ENCODE measurements at places on chromosomes 3 and 15.

DNA sequence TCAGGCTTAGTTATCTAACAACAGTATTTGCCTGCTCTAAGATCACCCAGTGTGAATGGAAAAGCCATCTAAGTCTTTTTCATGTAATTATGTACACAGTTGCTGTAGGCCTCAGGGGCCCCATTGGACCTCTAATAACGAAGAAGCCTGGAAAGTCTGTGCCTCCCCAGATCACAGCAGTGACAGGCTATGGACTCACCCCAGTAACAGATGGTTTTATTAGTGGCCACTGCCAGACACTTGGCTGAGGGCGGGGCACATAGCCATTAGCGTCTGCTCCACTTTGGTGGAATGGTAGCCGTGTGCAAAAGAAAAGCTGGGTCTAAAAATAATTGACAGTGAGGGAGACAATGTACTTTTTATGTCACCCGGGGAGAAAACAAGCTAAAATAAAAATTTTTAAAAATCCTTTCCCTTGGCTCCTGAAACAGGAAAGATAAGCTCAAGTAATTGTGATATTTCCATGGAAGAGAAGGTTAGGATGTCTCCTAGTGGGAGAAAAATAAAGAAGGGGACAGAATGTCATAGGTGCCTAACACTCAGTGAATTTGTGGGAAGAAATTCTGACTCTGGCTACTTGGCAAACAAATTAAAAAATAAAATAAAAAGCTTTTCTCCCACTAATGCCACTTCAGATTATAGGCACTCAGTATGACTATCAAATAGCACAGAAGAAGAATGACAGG, 44.3 kb upstream of the ZNF385D start:
- DNase-seq = no peak

- peak; percentile 21 for DNase-seq
These were observed 68.0 kb upstream of the ONECUT1 start for GRCh38 chr15:52857937-52858781.

- DNase-seq = no peak
These were observed 11.8 kb upstream of the ARL8B start for GRCh38 chr3:5110337-5110736.

DNA sequence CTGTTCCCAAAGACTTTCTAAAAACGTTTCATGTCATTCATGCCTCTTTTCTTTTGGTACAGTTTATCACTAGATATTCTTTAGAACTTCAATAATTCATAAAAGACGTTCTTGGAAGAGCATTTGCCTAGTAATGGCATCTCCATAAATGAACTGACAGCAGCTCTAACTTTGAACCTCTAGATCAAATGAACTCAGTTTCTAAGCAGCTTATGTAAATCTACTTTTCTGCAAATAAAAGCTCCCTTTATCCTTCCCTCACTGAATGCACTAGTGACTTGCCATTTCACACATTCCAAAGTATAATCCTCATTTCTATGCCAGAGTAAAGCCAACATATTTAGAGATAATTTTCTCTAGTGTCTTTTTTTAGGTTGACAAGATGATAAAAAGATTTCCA, 85.2 kb downstream of the ZMAT3 start:
- no peak for DNase-seq

- no peak for DNase-seq
These were observed 98.3 kb upstream of the ALDH1A3 start for GRCh38 chr15:100781061-100781960.

- peak; percentile 18 for DNase-seq
These were observed 47.5 kb downstream of the MYH15 start for GRCh38 chr3:108462899-108463298.

DNA sequence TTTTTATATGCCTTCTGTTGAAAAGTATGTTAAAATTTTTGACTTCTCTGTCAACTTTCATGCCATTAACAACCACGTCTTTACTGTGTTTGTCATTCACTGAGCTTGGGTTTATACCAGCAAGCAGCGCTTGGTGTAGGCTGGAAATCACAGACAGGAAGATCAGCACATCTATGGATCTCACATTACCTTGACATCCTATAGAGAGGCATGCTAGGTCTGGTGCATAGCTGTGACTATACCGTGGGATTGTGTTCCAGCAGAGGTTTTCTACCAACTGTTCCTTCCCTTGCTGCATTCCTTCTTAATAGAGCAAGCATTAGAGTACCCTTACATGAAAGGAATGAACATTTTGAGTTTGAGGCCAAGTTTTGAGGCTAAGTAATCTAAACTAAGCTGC, 53.0 kb downstream of the DZIP3 start:
- DNase-seq = no peak

GRCh38 chr3:60046210-60046609, 996.4 kb upstream of the CFAP20DC start:
- DNase-seq = no peak

DNA sequence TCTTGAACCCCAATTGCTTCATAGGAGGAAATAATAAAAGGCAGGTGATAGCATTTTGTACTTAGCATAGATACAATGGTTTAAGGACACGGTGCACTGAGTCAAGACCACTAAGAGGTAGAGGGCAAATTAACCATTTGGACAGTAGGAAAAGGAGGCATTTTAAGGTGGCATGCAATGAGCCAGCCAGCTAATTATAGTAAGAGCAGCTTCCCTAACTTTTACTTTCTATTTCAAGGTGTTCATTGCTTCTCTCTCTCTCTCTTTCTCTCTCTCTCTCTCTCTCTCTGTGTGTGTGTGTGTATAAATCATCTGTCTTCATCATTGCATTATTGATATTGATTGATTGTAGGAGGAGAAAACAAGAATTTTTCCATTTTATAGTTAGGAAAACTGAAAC, 740.4 kb upstream of the CFAP20DC start:
- no peak for DNase-seq

GRCh38 chr3:29973763-29974162, 632.6 kb upstream of the TGFBR2 start:
- no peak for DNase-seq

- DNase-seq = no peak
These were observed 23.1 kb downstream of the SRPRB start for GRCh38 chr3:133828576-133829309.

DNA sequence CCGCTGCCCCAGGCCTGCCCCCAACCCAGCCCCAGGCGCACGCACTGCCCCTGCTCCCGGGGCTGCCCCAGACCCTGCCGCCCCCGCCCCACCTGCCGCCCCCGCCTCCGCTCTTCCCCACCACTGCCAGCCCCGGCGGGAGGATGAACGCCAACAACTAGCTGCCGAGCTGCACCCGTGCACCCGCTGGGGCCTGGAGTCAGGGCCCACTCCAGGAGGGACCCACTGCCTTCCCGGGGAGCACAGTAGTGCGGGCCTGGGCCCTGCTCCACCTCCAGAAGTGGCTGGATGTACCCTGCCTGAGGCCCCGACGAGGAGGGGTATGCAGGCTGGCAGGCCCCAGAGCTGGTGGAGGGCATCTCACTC, 10.9 kb downstream of the ZBTB47 start:
- no peak for DNase-seq

- no peak for DNase-seq
These were observed 1095.7 kb downstream of the IGSF11 start for GRCh38 chr3:117938974-117939373.

DNA sequence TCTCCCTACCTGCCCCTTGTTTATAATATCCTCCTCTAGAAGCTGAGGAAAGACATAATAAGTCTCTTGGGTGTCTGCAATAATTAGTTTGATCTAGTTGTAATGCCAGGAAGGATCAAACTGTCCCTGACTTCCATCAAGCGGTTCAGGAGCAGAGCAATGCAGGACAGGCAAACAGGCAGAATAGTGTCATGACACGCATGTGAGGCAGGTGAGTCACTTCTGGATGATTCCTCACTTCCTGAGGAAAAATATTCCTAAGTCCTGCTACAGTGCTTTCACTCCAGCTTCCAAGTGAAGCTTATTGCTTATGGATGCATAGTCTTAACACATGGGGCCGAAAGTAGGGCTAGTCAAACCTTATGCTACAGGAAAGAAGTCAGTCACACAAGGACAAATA, 85.8 kb downstream of the GREM1 start:
- no peak for DNase-seq

- DNase-seq = no peak
These were observed 6.3 kb downstream of the TIGIT start for GRCh38 chr3:114299941-114300624.

DNA sequence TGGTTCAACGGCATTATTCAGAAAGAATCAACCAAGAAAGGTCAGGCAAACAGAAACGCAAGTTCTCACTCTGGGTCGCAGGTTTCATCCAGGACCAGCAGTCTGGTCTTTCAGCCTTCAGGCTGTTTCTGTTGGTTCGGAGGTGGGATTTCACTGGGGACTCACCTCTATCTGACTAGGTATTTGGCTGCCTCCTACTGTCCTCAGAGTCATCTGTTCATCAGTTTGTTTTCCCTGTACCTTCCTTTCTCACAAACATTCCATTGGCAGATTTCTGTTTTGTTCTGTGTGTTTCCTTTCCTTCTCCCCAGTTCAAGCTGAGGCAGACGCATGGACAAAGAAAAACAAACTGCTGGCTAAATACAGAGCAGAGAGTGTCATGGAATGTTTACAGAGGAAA, 1046.6 kb upstream of the CFAP20DC start:
- no peak for DNase-seq

- DNase-seq = peak; percentile 68
These were observed 208.4 kb upstream of the NANOGP8 start for GRCh38 chr15:35293353-35294130.

DNA sequence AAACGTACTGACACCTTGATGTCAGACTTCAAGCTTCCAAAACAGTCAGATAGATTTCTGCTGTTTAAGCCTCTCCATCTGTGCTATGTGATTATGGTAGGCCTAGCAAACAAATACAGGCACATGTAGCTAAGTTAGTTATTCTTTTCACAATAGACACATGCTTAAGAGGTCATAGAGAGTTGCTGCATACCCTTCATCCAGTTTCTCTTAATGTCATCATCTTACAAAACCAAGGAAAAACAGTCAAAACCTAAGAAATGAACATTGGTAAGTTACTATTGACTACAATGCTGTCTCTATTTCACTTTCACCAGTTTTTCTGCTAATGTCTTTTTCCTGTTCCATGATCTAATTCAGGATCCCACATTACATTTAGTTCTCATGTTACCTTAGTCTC, 946.8 kb downstream of the TUSC7 start:
- DNase-seq = no peak

DNA sequence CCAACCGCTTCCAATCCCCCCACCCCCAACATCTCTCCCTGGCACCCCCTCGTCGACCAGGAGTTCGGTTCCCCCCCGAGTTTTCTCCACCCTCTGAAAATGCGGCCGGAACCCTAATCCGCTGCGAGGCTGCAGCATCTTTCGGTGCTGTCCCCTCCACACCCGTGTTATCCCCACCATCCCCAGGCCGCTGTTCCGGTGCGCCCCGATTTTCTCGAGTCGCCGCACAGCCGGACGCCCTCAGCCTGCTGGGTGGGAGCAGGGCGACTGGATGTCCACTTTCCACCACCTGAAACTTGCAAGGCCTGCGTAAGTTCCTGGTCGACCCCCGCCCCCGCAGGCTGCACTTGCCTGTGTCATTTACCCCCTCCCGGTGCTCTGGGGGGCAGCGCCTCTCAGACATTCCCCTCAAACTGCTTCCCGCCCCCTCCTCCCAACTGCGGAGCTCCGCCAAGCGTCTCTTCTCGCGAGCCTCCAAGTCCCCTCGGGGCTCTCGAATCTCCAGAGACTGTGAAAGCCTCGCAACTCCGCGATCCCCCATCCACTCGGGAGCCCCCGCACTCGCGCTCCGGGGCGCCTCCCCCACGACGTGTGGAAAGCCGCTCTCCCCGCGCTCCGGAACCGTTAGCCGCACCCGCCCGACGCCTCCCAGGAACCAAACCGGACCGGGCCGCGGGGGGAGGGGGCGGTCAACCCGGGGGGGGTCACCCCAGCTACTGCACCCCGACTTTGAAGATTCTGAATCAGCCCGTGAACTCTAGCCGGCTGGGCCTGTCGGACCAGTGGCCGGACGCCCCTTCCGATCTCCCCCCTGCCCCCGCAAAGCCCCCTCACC, 566 bp downstream of the ETV5 start:
- DNase-seq = peak; percentile 61

DNA sequence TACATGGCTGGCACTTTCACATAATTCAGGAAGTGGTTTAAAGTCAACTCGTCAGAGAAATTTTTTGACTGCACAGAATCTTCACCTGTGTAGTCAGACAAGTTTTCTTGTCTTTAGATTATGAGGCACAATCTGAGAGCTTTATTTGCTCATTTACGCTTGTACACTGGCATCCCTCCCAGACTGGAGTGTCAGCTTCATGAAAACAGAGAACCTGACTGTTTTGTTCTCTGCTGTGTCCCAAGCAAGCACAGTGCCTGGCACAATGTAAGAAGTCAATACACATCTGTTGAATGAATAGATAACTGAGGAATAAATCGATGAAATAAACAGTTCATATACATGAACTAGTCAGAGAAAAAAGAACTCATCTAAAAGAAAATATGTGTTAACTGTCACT, 846.1 kb upstream of the CFAP20DC start:
- no peak for DNase-seq

DNA sequence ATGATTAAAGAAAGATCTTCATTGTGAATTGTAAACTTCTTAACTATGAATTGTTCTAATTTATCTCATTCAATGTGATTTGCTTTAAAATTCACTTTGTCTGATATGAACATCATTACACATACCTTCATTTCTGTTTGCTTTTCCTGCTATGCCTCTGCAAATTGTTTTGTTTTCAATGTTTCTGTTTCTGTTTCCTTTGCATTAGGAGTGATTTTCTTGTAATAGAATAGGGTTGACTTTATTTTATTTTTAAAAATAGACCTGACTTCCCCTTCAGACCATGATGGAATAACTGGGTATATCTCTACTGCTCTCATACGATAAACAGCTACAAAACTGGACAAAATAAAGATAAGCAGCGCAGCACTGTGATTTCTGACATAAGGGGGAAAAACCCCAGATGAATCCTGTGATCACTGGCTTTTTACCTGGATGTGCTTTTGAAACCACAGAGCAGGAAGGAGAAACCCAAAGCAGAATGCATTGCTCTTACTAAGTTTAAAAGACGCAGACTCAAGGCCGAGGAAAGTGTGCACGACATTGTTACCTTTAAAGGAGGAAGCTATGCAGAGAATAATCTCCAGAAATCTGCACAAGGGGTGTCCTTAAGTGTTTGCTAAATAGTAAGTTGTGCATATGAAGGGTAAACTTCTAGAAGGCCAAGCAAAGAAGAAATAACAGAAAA, 420.2 kb downstream of the TBC1D5 start:
- no peak for DNase-seq

- no peak for DNase-seq
These were observed 18.0 kb downstream of the ZDHHC19 start for GRCh38 chr3:196193133-196193735.

DNA sequence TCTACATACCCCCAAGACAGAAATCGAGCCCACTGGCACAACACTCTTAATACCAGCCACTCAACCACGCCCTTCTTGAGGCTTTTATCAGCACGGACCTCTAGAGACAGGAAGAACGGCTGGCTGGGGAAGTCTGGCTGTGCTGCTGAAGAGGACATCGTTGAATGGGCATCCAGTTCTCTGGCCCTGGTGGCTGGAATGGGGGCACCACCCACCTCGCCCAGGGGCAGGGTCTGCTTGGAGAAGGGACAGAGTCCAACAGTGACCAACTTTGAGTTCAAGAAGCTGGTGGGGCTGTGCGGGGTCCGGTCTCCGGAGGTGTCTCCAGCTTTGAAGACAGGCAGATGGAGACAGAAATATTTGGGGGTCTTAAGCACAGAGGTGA, 77.5 kb downstream of the ATP10A start:
- no peak for DNase-seq

GRCh38 chr3:65671004-65671403, 367.7 kb downstream of the MAGI1 start:
- peak; percentile 63 for DNase-seq

- DNase-seq = no peak
These were observed 1084.2 kb downstream of the TUSC7 start for GRCh38 chr3:117793622-117794265.

GRCh38 chr3:25843332-25843731, 53.4 kb downstream of the OXSM start:
- peak; percentile 14 for DNase-seq

Data from MCF 10A (cell line).